Stimulated activated CD8-positive, alpha-beta memory T cell treated with anti-CD3 and anti-CD28 coated beads, Interleukin-12 subunit alpha, Interleukin-12 subunit beta, amount 100 ng/mL, for 4 hours (primary cell): ENCODE measurements at places on chromosomes 3 and 15.

- DNase-seq, result no peak
Observed at GRCh38 chr3:64957408-64958198, 269.8 kb upstream of the ADAMTS9 start.

DNA sequence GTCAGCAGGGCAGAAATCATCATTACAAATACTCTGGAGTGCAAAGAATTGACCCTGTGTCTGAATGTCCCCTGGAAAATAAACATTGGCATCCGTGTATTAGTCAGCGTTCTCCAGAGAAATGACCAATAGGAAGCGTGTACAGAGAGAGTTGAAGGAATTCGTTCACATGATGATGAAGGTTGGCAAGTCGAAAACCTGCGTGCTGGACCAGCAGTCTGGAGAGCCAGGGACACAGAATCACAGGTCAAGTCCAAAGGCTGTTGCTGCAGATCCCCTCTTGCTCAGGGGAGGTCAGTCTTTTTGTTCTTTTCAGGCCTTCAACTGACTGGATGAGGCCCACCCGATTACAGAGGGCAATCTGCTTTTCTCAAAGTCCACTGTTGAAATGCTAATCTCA is 16.6 kb downstream of the GP9 start:
- DNase-seq, result no peak

- DNase-seq, result no peak
Observed at GRCh38 chr15:99976811-99977271, 243.6 kb upstream of the LYSMD4 start.

DNA sequence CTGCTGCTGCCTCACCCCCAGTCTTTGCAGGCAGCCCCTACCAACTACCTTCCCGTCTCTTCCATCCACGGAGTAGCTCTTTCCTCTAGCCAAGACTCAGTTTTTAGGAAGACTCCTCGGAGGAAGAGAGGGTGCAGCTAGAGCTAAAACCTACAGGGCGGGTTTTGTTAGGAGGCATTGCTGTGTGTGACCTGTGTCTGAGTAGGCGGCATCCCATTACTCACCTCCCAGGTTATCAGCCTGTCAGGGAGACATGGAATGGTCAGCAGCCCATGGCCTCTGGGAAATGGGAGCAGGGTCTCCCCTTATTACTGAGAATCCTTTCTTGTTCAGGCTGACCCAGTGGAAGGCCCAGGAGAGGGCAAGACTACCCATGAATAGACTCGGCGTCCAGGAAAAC is 43.8 kb upstream of the FGD5 start:
- DNase-seq, result no peak

GRCh38 chr3:194072097-194072428 is 63.9 kb upstream of the HES1 start:
- DNase-seq, result no peak
